Stromal cell of bone marrow (primary cell): ENCODE measurements at places on chromosomes 3 and 15.

DNA sequence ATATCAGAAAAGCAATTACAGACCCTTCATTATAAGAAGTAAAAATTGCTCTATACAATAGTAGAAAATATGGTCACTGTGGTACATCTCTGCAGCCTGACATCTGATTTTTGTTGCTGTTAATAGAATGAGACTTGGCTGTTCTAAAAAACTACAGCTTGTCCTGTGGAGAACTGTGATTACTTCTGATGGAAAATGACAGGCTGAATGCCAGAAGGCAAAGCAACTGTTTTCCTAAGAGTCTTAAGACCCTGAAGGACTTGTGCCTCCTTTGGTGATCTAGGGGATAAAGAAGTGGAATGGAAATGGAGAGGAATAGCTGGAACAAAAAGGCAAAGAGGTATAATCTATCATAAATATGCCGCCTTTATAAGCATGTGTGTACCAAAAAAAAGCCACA lies 314.8 kb downstream of the BCHE start:
- no peak for DNase-seq

GRCh38 chr3:158991146-158991705 lies 189.4 kb downstream of the MFSD1 start:
- no peak for DNase-seq

GRCh38 chr3:101379658-101380376 lies 59.4 kb upstream of the IMPG2 start:
- DNase-seq: no peak

DNA sequence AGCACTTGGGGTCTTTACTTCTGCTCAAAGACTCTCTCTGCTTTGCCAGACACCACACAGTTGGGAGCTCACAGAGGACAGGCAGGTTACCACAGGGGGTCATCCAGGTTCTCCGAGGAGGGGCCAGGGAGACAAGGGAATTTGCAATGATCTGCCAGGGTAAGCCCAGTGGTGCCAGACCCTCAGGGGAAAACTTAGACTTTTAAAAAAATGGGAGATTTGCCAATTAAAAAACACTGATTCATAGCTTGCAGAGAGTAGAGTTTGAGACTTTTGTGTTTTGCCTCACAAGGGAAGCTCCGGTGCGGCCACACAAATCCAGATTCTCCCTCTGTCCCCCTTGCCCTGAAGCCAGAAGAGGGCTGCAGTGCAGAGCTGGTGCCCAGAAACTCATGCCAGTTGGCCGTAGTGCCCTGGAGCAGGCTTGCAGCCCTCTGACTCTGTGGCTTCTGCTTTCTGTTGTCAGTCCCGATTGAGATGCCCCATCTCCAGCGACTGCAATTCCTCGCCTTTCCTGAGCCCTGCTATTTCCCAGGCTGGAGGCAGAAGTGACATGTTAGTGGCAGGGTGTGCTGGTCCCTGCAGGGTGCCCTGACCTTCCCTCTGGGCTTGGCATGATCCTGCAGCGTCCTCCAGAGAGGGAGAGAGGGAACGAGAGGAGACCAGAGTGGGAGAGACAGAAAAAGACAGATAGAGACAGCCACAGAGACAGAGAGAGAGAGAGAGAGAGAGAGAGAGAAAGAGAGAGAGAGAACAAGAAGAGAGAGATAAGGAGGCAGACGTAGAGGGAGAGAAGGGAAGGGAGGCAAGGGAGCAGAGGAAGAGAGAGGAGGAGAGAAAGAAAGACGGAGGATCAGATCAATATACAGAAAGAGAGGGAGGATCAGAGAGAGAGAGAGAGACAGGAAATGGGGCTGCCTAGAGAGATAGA lies 46.0 kb downstream of the RHCG start:
- no peak for DNase-seq
